ENCODE measurements at places on chromosomes 2 and 18. TPM values are rescaled to one million over a fixed set of nuclear protein-coding genes. Genes with fewer than 3 reads are reported as not detected.

- DNase-seq, result no peak
Measured at GRCh38 chr2:204030322-204030721, 93.8 kb downstream of the ICOS start.

DNA sequence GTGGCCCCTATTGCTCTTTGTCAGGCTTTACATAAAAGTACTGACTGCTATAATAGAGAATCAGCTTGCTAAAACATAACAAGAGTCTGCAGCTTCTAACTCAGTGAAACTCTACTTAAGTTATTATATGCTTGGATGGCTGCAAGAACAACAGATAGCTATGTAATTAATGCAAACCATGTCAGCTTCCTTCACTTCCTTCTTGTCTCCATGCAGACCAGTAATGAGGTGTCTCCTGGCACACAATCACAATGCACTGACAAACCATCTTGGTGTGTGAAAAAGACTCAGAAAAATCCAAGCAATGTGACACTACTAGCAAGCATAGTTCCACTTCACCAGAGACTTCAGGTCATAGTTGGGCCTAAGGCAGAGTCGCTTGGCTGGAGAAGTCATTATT, 2068.9 kb upstream of the PIK3C3 start:
- DNase-seq, result no peak

DNA sequence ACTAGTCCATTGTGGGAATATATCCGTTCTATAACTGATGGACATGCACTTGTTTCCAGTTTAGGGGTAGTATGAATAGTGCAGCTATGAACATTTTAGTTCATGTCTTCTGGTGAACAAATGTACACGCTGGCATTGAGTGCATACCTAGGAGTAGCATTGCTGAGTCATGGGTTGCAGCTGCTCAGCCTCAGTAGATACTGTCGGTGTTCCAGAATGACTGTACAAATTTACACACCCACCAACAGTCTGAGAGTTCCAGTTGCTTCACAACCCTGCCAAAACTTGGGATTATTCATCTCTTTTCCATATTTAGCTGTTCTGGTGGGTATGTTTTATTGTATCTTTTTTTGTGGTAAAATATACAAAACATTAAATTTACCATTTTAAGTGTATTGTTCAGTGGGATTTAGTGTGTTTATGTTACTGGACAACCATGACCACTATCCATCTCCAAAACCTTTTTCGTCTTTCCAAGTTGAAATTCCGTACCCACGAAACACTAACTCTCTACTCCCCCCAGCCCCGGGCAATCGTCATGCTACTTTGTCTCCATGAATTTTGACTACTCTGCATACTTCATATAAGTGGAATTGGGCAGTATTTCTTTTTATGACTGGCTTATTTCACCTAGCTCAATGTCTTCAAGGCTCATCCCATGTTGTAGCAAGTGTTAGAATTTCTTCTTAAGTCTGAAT, 281.0 kb downstream of the PRKCE start:
- DNase-seq, result no peak

DNA sequence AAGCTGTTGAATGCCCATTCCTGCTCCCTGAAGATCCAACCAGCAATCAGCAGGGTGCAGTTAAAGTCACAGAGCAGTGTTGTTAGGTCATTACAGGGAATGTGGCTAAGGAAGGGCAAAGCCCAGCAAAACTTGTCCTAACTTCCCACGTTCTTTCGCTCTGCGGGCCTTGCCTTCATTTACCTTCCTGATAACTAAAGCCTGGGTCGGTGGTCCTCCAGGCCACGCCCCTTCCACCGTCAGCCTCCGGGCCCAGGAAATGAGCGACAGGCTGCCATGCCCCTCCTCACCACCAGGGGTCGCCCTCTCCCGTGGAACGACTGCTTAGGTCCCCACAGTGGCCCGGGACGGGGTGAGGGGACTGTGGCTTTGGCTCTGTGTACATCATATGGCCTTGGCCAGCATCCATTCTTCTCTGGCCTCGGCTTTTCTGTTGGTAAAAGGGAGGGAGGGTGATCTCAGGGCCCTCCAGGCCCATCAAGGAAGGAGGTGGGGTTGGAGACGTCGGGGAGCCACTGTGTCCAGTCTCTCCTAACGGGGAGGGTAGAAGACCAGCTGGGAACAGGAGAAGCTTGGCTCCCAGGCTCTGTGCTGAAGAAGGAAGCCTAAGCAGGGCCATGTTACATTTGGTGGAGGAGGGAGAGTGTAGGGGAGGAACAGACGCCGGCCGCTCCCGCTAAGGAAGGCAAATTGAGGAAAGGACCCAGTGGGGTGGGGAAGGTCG, 2.2 kb downstream of the SH2D6 start:
- DNase-seq, result peak; percentile 94

DNA sequence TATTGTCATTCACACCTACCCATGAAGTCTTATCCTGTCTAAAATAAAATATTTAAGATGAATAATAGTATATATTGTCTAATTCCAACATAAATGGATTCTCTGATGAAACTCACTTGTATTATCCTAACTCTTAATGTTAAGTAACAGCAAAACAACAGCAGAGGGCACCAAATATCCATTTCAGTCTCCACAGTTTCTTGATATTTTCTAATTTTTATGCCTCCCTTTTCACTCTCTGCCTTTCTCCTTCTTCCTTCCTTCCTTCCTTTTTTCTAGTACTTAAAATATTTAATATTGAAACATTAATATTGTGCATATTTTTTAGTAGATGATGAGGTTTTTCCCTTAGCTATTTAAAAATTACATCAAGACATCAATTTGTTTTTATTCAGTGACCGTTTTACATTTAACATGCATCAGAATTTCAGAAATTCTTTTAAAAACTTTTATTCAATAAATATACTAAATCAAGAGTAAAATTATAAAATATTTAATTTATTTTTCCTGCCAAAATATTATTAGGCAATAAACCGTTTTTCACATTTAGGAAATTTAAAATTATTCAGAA, 97.6 kb downstream of the WDR7 start:
- DNase-seq, result peak; percentile 39

GRCh38 chr2:59046401-59047372, 805.6 kb upstream of the FANCL start:
- no peak for DNase-seq

GRCh38 chr2:26471289-26471688, 6.6 kb downstream of the OTOF start:
- DNase-seq, result no peak

- no peak for DNase-seq
Measured at GRCh38 chr18:369224-370015, 101.6 kb upstream of the THOC1 start.

The GCKR gene
- total RNA-seq, result 0.76 TPM

Data from HT-29 (cell line).